ENCODE measurements at places on chromosomes 4 and X.

DNA sequence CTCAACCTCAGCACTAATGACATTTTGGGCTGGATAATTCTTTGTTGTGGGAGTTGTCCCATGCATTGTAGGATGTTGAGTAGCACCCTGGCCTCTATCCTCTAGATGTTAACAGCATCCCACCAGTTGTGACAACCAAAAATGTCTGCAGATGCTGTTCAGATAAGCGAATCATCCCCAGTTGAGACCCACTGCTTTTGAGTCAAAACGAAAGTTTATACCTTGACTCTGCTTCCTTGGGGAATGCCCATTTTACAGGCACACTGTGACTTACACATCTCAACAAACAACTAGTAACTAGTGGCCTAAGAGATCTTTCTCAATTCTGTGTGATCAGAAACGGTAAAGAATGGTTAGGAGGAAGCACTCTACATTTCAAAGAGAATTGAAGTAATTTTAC, 37.0 kb downstream of the SEPSECS start:
- no peak for DNase-seq

DNA sequence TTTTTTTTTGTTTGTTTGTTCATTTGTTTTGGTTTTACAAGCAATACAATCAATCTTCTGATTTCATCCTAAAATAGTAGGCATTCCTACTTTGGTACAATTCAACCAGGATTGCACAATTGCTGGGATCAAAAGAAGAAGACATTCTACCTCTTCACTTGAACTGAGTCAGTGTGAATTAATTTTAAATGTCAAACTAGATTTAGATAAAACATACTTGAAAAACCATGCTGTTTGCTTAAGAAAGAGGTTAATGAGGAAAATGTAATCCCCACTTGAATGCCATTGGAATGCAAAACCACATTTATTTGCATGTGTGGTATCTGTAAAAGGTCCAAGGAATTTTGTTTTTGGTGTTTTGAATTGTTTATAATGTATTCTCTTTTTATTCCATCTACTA, 40.5 kb downstream of the HAND2 start:
- no peak for DNase-seq

DNA sequence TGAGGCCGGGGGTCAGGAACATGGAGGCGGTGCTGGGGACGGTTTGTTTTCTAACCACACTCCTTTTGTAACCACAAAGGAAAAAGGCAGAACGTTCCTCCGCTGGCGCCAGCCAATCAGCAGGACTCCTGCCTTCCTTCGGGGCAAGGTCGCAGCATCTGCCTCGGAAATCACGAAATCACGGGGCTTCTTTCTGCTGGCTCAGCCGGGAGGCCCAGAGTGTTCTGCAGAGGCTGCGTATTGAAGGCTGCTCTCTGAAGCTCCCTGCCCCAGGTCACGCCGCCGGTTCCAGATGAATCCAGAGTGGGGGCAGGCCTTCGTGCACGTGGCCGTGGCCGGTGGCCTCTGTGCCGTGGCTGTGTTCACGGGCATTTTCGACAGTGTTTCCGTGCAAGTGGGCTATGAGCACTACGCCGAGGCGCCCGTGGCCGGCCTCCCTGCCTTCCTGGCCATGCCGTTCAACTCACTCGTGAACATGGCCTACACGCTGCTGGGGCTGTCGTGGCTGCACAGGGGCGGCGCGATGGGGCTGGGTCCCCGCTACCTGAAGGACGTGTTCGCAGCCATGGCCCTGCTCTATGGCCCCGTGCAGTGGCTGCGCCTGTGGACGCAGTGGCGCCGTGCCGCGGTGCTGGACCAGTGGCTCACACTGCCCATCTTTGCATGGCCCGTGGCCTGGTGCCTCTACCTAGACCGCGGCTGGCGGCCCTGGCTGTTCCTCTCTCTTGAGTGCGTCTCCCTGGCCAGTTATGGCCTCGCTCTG, 9.4 kb downstream of the TMEM187 start:
- no peak for DNase-seq

DNA sequence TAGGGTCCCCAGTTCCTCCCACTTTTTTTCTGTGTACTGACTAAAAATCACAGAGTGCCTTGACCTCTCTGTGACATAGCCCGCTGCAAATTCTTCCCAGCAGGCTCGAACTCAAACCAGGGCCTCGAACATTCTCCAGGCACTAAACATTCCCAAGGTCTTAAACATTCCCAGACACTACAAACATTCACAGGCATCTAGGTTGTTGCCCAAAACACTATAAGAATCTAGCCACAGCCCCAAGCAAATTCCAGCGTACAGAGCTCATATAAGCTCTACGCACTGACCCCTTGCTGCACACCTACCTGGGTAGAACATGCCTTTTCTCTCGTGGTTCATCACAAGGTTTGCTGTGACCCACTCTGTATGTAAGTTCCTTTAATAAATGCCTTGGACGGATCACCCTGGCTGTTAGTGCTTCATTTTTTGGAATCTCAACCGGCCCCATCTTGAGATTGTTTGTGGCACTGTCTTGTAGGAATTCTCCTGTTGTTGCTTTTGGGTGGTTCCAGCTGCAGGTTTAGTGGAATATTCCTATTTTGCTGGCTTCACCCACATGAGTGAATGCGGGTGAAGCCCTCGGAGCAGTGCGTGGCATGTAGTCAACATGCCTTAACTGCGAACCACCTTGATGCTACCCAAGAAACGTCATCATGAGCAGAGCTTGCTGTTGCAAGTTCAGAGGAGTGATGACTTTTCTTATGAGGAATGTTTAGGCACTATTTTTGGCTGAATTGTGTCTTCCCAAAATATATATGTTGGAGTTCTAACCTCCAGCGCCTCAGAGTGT, 230.0 kb downstream of the HS3ST1 start:
- DNase-seq: no peak

DNA sequence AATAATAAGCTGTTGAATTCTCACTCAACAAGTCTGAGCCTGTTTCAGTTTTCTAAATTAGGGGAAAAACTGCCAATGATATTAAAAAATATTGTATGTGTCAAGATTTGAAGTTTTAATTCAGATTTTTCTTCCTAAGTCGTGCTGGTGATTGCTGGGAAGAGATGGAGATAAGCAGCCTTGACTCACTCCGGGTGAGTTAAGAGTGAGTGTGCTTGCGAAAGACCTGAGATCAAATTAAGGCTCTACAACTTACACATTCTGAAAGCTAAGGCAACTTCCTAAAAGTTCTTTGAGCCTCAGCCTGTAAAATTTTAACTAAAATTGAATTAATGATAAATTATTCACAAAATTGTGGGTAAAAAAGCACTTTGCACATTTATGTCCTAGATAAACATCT, 1441.2 kb downstream of the PCDH7 start:
- no peak for DNase-seq

DNA sequence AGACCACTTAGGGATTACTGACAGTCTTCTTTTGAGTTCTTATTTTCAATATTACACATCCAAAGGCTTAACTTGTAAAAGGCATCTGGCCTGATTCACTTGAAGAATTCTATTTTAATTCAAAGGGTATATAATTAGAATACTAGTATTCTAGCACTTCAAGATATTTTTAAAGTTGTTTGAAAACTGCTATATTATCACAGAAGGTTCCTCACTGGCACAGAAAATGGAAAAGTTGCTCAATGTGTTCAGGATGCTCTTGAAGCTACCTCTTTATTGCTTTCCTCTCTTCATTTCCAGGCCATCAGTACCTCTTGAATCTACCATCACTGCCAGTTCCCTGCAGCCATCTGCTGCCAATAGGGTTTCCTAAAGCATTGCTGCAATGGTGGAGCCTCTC, 271.4 kb downstream of the KCNIP4 start:
- no peak for DNase-seq

All from NCI-H2081 treated with DMSO at 0.1 percent for 48 hours (cell line).